Activated CD8-positive, alpha-beta memory T cell treated with anti-CD3 and anti-CD28 coated beads for 1 hour (primary cell): ENCODE measurements at places on chromosomes 12 and 14.

- DNase-seq, result no peak
These were observed 31.4 kb upstream of the SLC2A13 start for GRCh38 chr12:40137252-40137651.

GRCh38 chr14:29235991-29236390, 469.4 kb downstream of the FOXG1 start:
- no peak for DNase-seq

DNA sequence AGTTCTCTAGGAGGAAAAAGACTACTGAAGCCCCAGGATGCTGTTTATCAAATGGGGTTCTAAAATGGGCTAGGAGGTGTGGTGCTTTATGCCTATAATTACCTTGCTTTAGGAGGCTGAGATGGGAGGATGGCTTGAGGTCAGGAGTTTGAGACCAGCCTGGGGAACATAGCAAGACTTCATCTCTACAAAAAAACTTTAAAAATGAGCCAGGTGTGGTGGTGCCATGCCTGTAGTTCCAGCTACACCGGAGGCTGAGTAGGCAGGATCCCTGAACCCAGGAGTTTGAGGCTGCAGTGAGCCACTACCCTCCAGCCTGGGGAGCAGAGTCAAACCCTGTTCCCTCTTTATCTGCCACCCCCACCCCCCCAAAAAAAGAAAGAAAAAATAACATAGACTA, 23.3 kb upstream of the SLC2A3 start:
- DNase-seq, result no peak

DNA sequence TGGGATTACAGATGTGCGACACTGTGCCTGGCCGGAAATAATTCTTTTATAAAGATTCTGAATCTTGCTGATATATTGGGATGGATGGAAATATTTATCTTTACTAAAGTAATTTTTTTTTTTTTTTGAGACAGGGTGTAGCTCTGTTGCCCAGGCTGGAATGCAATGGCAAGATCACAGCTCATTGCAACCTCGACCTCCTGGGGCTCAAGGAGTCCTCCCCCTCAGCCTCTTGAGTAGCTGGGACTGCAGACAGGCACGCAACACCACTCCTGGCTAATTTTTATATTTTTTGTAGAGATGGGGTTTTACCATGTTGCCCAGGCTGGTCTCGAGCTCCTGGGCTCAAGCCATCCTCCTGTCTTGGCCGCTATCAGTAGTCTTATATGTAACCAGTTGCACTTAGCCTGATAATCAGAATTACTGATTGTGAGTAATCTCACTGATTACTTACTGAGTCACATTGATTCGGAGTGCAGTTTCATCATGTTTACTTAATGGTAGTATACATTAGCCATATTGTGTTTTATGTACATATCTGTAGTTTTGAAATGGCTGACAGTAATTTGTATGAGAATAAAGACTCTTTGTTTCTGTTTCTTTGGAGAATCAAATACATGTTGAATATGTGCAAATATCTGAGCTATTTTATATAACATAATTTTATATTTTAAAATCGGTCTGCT, 50.4 kb upstream of the LRTM2 start:
- no peak for DNase-seq

- no peak for DNase-seq
These were observed 98.1 kb downstream of the ESR2 start for GRCh38 chr14:64196056-64196455.

- DNase-seq, result no peak
These were observed 1.2 kb downstream of the FOS start for GRCh38 chr14:75279763-75280290.

GRCh38 chr12:4036671-4037271, 163.6 kb upstream of the PARP11 start:
- no peak for DNase-seq

DNA sequence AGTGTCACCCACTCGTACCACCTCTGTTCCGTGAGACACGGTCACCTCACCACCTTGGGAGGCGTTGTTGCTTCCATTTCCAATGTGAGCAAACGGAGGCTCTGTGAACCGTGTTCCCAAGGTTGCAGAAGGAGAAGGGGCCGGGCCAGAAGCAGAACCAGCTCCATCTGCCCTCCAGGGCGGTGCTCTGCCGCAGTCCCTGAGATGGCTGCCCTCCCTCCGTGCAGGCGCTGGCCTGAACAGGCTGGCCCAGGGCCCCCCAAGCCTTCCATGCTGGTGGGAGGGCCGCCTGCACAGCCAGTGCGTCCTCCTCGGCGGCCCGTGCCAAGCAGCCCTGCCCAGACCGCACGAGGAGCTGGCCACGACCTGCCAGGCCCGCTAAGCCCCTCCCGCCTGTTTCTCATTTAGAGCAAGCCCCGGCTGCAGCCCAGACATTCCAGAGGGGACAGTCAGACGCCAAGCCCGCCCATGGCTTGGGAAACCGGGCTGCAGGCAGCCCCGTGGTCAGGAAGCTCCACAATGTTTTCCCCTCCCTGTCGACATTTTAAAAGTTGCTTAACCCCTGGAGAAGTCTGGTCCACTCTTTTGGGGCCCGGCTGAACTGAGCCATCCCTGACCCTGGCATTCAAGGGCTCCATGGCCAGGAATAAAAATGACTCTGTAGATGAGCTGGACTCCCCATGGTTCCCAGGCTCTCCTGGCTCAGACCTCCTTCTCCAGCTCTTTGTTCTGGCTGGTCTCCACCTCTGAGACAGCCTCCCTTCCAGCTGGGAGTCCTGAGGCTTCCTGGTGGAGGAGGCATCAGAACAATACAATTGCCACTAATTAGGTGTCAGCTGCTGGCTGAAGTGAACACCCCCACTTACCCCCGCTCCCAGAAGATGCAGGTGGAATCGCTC, 236.0 kb downstream of the BCL11B start:
- DNase-seq, result no peak

GRCh38 chr12:131025939-131026702, 72.4 kb downstream of the ADGRD1 start:
- DNase-seq, result no peak

DNA sequence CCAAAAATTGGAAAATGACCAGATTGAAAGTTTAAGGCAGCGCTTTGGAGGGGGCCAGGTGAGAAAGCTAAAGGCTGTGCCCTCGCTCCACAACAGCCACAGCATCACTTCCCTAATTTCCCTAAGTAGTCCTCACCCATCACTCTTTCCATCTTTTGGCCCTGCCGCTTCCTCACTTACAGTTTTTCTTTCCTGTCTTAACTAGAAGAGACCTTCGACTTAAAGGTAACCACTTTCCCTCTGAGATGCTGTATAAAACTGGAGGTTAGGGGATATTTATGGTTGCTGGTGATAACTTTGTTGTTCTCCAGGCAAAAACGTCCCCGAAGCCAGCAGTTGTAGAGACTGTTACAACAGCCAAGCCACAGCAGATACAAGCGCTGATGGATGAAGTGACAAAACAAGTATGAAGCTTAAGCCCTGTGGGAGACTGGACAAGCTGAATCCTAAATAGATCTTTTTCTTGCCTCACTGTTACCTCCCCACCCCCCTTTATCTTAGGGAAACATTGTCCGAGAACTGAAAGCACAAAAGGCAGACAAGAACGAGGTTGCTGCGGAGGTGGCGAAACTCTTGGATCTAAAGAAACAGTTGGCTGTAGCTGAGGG, 4.3 kb downstream of the DDIT3 start:
- no peak for DNase-seq

- DNase-seq, result no peak
These were observed 731.9 kb downstream of the NRXN3 start for GRCh38 chr14:78902010-78902623.

DNA sequence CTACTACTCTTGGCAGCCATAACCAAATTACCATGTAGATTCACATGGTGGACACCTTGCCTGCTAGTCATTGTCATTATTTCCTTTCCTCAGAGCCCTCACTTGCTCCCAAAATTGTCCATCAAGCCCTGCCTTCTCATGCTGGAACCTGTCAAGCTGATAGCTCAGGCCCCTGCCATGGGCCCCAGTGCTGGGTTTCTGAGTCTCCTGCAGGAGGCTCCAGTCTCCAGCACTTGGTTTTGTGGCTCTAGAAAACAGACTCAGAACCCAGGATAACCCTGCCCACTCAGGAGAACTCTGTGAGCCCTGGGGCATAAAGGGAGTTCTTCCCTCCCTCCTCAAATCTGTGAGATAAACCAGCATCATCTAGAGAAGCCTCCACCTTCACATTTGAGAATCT, 10.8 kb downstream of the KRT71 start:
- no peak for DNase-seq
